ENCODE measurements at places on chromosomes 13 and 19. TPM values are rescaled to one million over a fixed set of nuclear protein-coding genes. Genes with fewer than 3 reads are reported as not detected.
A peak's percentile ranks its signal among the peaks of the same experiment; 100 is the strongest.

The NLRP12 gene
- 0.22 TPM for total RNA-seq

The C19orf38 gene
- total RNA-seq, result 0.47 TPM

The ZNF628 gene
- total RNA-seq, result 5.4 TPM

The SLC25A41 gene
- total RNA-seq, result 0.16 TPM

The IL4I1 gene
- not detected for total RNA-seq

The AP2A1 gene
- 65.5 TPM for total RNA-seq

The ZNF99 gene
- 0.11 TPM for total RNA-seq

The ZIC2 gene
- not detected for total RNA-seq

DNA sequence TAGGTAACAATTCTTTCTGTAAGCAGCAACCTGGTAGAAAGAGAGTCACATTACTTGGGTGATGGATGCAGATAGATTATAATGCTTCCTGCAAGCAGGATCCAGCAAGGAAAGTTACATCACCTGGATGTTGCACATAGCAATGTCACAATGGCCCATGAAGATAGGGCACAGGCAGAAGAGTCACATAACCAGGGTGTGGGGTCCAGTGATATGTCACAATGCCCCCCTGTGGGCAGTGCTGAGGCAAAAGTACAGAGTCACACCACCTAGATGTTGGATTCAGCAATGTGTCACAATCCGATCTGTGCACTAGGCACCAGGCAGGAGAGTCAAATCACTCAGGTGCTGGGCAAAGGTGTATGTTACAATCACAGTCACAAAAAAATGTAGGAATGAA, 4.0 kb upstream of the ZNF43 start:
- DNase-seq, result no peak
- H3K4me3 ChIP-seq, result no peak overlapping the region
- H3K27me3 ChIP-seq, result no peaks in the 10 kb centered on the region
- no peak overlapping the region for H3K27ac ChIP-seq

DNA sequence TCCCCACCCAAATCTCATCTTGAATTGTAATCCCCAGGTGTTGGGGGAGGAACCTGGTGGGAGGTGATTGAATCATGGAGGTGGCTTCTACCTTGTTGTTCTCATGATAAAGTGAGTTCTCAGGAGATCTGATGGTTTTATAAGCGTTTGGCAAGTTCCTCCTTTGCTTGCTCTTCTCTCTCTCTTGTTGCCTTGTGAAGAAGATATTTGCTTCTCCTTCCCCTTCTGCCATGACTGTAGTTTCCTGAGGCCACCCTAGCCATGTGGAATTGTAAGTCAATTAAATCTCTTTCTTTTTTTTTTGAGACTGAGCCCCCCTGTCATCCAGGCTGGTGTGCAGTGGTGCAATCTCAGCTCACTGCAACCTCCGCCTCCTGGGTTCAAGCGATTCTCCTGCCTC, 34.4 kb downstream of the VSTM1 start:
- H3K4me1 ChIP-seq, result no peaks in the 10 kb centered on the region
- no peaks in the 10 kb centered on the region for H3K36me3 ChIP-seq
- no peak overlapping the region for H3K27ac ChIP-seq
- no peak for DNase-seq
- no peak overlapping the region for H3K4me3 ChIP-seq

DNA sequence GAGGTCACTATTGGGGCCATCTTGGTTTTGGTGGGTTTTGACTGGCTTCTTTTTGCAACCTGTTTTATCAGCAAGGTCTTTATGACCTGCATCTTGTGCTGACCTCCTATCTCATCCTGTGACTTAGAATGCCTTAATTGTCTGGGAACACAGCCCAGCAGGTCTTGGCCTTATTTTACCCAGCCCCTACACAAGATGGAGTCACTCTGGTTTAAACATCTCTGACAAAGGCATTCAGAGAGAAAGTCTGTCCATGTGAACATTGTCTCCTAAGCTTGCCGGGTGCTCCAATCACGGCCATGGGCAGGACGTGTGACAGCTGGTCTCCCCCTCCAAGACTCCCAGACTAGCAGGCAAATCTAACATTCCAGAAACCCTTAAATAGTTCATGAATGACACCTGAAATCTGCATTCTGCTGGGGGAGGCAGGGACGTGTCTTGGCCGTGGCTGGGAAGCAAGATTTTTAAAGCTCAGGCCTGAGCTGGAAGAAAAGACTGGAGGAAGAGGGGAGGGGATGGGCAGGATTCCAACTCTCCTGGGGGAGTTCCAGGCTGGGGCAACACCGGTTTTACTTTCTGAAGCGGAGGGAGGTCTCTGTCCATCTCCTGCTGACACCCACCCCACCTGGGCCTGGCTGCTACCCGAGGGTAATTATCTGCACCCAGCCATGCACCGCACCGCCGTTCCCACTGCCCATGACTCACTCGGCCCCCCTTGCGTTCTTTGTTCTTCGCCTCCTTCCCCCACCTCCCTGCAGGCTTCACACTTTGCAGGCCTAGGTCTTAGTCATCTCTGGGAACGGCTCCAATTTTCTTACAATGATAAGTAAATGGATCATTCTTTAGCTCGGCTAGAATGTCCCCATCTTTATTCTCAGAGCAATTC, 11.6 kb upstream of the OR1M1 start:
- H3K27me3 ChIP-seq, result no peaks in the 10 kb centered on the region
- H3K4me1 ChIP-seq, result peaks cover 10% of the 10 kb centered on the region
- no peak overlapping the region for H3K4me3 ChIP-seq
- H3K36me3 ChIP-seq, result no peaks in the 10 kb centered on the region
- peak; percentile 33 for DNase-seq

DNA sequence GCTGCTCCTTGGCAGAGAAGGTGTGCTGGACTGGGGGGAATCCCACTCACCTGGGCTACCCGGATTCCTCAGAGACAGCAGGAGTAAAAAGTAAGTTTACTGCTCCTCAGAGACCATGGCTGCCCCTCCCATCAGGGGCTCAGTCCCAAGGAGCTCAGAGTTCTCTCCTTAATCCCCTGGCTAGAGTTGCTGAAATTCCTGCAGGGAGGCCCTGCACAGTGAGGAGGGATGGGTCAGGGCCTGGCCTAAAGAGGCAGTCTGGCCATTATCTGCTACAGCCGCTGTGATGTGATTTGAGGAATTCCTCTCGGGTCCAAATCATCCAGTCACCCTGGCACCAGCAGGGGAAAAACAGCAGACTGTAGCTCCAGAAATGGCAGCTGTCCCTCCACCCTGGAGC, 502.5 kb downstream of the PCDH17 start:
- no peaks in the 10 kb centered on the region for H3K27me3 ChIP-seq
- no peaks in the 10 kb centered on the region for H3K36me3 ChIP-seq
- H3K27ac ChIP-seq, result no peak overlapping the region
- no peak for DNase-seq

DNA sequence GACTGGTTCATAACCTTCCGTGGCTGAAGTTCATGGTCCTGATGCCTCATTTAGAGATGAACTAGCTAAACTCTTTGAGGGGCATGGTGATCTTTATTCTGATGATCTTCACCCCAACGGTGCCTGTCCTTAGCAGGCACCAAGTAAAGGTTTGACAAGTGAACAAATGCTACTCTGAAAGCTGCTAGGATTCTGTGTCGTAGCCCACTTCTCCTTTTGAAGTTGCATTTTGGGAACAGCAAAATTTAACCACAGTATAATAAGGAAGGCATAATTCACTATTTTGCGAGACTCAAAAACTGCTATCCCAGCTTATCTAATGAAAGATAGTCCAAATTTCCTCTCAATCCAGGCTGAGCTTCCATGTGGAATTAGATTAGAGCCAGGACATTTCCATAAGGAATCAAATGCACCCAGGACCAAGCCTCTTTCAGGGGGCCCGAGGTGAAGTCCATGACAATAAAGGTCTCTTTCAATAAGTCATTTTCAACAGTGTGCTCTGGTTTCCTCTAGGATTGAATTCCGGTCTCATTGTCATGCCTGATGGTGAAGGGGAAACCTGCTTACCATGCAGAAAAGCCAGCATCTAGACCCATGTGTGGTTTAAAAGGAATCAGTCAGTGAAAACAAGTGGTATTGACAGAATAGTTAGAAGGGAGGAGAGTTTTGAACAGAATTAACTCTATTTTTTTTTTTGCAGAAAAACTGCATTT, 23.1 kb downstream of the SIAH3 start:
- no peak overlapping the region for H3K27ac ChIP-seq
- H3K27me3 ChIP-seq, result no peaks in the 10 kb centered on the region
- no peak overlapping the region for H3K4me3 ChIP-seq
- no peak for DNase-seq

DNA sequence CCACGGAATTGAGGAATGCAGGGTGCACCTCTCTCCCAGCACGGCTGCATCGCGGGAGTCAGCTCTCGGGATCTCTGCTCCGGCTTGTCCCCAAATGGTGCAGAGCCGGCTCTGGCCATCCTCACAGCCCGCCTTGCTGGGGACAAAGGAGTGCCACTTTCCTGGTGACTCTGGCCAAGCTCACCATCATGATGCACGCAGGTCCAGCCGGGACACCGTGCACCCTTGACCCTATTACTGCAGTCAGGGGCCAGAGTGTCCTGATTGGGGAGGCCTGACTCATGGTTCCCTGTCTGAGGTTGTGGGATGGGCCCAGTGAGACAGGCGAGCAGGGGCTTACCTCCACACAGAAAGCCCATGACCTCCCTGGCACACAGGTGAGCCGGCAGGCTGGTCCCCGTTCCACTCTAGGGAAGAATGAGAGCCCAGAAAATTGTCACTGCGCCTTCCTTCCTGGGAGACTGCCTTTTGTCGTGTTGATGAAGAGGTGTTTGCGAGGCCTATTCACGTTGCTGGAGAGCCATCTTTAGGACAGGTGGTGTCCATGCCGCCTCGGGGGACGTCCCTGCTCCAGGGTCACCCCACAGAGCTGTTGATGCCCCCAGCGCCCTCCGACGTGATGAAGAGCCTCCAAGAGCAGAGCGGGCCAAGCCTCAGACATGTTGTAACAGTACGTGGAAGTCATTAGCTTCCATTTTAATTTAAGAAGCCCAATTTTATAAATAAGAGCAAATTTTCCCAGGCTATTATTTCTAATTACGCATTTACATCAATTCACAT, 18.5 kb upstream of the VSTM2B start:
- no peak for DNase-seq
- no peaks in the 10 kb centered on the region for H3K4me1 ChIP-seq
- H3K27ac ChIP-seq, result no peak overlapping the region
- peaks cover 68% of the 10 kb centered on the region for H3K27me3 ChIP-seq

GRCh38 chr13:99640260-99640659, 139.0 kb downstream of the TM9SF2 start:
- H3K27me3 ChIP-seq, result no peaks in the 10 kb centered on the region
- H3K27ac ChIP-seq, result no peak overlapping the region
- H3K4me1 ChIP-seq, result peaks cover 5% of the 10 kb centered on the region
- H3K36me3 ChIP-seq, result no peaks in the 10 kb centered on the region
- no peak for DNase-seq

DNA sequence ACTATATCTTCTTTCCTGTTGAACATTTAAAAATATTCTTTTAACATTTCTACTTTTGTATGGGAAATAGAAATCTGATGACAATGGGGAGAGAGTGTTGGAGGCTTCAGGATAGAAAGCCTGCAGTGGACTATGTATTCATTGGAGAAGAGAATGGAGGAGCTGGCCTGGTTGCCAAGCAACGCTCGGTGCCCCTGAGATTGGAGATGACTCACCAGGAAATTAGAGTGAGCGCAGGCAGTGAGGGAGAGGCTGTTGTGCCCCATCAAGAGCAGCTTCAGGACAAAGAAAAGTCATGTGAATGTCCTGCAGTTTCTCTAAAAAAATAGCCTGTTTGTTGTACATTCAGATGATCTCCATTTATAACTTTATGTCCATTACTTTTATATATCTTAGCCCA, 48.7 kb upstream of the ZNF835 start:
- no peak for DNase-seq
- H3K4me3 ChIP-seq, result no peak overlapping the region
- H3K4me1 ChIP-seq, result no peaks in the 10 kb centered on the region
- H3K27ac ChIP-seq, result no peak overlapping the region
- H3K27me3 ChIP-seq, result peaks cover 5% of the 10 kb centered on the region

DNA sequence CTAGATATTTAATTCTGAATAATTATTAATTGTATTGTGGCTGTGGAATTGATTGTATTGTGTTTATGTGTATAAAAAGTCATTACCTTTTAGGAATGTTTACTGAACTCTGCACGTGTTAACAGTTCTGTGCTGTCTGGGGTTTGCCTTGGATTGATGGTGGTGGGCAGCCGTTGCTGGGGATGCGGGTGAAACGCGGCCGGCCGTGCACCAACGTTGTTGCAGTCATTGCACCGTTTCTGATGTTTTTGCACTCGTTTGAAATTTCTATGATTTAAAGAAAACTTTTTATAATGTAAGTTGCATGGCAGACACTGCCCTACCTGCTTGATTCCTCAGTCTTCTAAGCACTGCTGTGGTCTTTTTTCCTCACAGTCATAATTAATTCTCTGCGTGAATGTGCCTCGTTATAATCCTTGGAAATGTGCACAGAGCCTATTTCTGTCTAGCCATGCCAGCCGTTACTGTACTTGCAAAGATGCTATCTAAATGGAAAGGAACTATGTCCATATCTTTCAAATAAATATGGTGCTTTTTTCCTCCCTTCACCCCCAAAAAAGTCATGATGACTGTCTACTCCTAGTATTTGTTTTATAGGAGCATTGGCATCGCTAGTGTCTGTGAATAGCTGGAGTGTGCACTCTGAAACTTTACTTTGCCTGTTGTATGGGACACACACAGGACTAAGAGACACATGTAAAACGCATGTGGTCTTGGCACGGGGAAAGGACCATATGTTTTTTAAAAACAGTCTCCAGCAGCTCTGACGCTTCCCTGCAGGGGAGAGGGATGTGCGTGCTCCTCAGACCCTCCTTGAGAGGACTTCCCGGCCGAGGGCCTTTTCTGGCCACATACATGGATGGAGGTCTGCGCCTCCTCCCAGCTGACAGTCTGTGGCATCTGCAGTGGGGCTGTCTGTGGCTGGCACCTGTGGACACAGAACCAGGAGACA, 40.7 kb upstream of the MCF2L start:
- no peak for DNase-seq
- no peak overlapping the region for H3K4me3 ChIP-seq
- no peaks in the 10 kb centered on the region for H3K36me3 ChIP-seq
- H3K27ac ChIP-seq, result no peak overlapping the region
- peaks cover 40% of the 10 kb centered on the region for H3K27me3 ChIP-seq
- peaks cover 29% of the 10 kb centered on the region for H3K4me1 ChIP-seq

DNA sequence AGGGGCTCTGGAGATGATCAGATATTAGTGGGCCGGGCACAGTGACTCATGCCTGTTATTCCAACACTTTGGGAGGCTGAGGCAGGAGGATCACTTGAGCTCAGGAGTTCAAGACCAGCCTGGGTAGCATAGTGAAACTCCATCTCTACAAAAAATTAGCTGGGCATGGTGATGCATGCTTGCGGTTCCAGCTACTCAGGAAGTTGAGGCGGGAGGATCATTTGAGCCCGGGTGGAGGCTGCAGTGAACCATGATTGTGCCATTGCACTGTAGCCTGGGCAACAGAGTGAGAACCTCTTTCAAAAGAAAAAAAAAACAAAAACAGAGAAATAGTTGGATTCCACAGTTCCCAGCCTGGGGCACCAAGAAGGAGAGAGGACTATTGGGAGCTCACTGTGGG, 17.9 kb upstream of the SHFL start:
- no peaks in the 10 kb centered on the region for H3K4me1 ChIP-seq
- DNase-seq, result no peak
- H3K4me3 ChIP-seq, result no peak overlapping the region
- peaks cover 59% of the 10 kb centered on the region for H3K27me3 ChIP-seq
- no peak overlapping the region for H3K27ac ChIP-seq
- H3K36me3 ChIP-seq, result no peaks in the 10 kb centered on the region

GRCh38 chr19:44845612-44846454, at the start of gene NECTIN2:
TSS of gene NECTIN2 (plus strand) at chr19:44846297. CDS start at chr19:44846526, 229 bp downstream.
- peak within 1 kb of the TSS; percentile 96 for H3K27ac ChIP-seq
- DNase-seq, result peak; percentile 100
- no peaks in the 10 kb centered on the region for H3K27me3 ChIP-seq
